ENCODE measurements at places on chromosomes 5 and 9.

DNA sequence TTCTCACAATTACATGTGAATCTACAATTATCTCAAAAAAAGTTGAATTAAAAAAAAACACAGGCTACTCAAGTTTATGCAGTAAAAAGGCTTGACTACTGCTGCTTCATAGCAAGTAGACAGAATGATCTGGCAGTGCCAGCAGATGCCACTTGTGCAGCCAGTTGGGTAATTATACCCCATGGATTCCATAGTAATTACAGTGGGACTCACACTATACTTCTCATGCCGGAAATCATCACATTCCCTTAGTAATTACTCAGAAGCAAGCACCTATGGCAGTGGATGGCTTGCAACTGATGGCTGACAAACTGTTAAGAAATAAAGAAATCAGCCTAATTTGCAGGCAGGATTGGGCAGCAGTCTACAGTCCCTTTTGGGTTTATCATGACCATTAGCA lies 463.2 kb upstream of the KLF4 start:
- no peak for DNase-seq

DNA sequence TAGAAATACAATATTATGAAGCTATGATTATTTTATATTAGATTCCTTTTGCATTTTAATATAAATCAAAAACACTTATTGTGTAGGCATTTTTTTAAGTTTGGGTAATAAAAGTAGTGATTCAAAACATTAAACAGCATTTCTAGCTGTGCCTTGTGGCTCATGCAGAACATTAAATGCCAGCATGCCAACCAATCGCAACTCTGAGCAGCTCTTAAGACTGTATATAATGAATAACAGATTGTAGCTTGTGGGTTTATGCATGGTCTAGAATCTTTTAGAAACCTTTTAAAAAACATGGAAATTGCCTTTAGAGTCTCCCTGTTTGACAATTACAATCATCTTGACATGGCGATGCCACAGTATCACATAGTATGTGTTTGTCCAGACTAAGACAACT lies 903.8 kb downstream of the EFNA5 start:
- DNase-seq = no peak

DNA sequence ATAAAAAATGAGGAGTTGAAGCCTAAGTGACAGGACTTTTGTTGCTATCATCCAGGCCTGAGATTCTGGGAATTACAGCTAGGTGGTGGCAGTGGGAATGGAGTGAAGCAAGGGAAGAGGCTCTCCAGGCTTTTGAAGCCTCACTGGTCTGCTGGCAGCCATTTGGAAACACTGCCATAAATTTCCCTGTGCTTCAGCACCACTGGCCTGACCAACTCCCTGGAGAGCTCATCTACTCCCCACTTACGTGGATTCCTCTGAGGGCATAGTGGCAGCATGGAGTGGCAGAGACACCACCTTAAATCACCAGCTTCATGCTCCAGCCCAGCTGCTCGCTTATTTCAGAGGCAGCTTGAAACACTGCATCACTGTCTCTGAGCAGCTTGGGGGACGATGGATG lies 518.2 kb downstream of the TLR4 start:
- DNase-seq = no peak

DNA sequence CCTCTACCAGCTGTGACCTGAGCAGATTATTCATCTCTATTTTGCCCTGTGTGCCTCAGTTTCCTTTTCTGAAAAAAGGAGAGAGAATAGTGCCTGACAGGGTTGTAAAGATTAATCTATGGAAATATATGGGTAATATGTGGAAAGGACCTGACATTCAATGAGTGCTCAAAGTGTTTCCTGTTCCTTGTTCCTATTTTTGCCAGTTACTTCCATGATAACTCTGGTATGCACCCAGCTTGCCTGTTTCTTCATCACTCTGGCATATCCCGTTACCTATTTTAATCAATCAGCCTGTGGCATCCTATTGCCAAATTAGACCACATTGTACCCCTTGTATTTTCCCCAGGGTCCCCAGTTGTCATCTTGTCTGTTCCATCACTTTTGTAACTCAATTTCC lies 3.6 kb upstream of the ARAP3 start:
- no peak for DNase-seq

DNA sequence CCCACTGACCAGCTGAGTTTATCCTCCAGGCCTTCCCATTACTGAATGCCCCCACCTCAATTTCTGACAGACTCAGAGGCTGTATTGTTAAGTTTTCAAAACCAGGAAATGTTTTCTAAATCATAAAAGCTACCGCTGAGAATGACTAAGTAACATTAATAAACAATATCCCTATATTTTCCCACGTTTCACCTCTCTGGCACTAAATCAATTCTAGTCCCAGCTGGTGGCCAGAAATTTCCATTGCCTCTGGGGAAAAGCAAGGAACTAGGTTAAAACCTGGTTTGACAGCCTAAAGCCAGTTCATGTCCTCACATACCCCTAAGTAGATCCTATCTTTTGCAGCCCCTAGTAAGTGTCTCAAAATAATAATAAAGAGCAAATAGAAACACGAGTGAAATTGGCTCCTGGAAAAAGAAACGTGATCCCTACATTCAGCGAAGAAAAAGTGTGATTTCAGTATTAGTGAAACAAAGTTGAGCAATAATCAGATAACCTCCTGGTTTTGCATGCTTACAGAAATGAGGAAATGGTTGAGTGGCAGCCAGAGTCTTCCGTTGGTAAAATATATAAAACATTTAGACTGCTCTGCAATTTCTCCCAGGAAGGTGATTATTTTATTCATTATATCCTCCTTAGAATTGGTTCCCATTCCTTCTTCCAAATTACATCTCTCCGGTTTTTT lies 110.9 kb downstream of the ESM1 start:
- no peak for DNase-seq

DNA sequence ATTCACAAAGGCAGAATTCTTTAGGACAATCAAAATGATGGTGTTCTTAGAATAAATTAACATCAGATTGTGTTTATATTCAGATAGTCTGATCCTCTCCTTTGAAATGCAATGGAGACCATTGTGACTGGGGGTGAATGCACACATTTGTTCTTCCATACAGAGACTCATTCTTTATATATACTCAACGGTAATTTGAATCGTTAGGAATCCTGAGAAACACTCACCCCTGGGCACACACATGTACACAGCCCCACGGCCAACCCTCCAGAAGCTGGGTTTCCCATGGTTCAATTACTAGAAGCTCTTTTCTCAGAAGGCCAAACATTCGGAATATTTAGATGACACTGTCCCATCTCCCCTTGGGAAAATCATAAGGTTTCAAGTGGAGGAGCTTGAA lies 57.5 kb upstream of the EPB41L4B start:
- DNase-seq = no peak

GRCh38 chr9:126061575-126061974 lies 265.1 kb upstream of the MVB12B start:
- DNase-seq = no peak

- DNase-seq = no peak
Observed at GRCh38 chr5:67206929-67207328, 10.3 kb upstream of the CD180 start.

GRCh38 chr9:14362175-14362574 lies 48.2 kb upstream of the NFIB start:
- DNase-seq = no peak

DNA sequence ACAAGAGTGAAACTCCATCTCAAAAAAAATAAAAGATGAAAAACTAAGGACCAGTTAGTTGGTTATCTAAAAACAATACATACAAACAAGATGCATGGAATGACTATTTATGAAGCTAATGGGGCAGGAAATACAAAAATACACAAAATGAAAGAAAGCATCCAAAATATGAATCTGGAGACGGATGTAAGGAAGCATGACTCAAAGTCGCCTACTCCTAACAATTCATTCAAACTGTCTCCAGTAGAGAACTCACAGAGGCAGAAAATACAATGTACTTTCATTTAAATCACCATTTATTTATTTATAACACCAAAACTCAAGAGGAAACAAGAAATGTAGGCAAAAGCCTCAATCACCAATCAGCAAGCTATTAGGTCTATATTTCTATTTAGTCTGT lies 68.4 kb downstream of the SCAI start:
- DNase-seq = peak; percentile 30

- no peak for DNase-seq
Observed at GRCh38 chr5:68420476-68421344, 205.2 kb downstream of the PIK3R1 start.

DNA sequence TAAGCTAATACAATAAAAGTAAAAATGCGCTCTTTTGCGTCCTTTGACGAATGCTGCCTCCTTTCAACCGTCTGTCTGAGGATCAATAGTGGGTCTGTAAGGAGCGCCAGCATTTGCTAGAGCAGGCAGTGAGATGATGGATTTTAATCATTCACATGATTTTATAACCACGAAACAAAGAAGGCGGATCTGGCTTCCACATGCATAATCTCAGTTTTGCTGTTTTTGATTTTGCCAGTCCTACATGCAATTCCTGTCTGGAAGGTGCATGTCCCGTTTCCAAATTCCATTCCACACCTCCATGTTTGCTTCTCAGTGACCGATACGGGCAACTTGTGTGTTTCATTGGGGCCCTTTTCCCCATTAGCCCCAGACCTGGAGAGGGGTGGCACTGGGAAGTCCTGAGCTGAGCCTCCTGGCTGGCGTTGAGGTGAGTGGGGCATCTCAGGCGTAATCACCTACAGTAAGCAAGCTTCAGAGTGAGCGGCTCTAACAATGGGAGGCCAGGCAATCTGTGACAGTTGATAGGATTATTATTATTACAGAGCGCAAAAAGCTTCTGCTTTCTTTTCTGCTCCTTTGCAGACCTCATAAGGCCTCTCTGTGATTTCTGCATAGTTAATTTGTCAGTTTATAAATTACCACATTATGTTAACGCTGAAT lies 405.4 kb downstream of the ZSWIM6 start:
- DNase-seq = no peak

DNA sequence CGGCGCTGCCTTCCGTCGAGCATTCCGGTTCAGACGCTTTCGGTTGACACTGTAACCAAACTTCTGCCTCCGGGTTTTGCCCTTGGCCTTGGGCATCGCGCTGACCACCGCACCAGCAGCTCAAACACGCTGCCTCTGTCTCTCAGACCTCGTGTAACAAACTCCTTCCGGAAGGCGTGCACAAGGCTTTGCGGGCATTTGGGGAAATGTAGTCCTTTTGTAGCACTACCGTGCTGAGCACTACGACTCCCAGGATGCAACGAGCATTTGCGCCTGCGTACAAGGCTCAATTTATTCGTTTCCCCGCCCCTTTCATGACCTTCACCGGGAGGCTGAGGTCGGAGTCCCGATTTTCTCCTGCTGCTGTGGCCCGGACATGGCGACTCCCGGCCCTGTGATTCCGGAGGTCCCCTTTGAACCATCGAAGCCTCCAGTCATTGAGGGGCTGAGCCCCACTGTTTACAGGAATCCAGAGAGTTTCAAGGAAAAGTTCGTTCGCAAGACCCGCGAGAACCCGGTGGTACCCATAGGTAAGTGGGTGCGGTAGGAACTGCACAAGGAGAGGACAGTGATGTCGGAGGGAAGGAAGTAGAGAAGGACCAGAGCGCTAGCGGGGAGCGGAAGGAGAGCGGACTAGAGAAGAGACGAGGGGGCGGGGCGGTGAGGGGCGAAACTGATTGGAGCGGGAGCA lies at the start of the genes HIGD2A and NOP16:
Gene HIGD2A, plus strand, starts transcription at position 308 of the 691 bp plus-strand sequence. Its CDS starts 69 bp downstream, at position 377.
Gene NOP16, minus strand, starts transcription at position 155 of the 691 bp plus-strand sequence. Its CDS starts 59 bp downstream, at position 96.
- DNase-seq = peak; percentile 99

- DNase-seq = no peak
Observed at GRCh38 chr5:66741394-66741793, 145.2 kb downstream of the MAST4 start.

- DNase-seq = no peak
Observed at GRCh38 chr9:118473521-118473920, 769.3 kb downstream of the TLR4 start.

- DNase-seq = no peak
Observed at GRCh38 chr5:23440703-23441102, 66.7 kb upstream of the PRDM9 start.

All from EL (cell line).